ENCODE measurements at places on chromosomes 2 and 18.

DNA sequence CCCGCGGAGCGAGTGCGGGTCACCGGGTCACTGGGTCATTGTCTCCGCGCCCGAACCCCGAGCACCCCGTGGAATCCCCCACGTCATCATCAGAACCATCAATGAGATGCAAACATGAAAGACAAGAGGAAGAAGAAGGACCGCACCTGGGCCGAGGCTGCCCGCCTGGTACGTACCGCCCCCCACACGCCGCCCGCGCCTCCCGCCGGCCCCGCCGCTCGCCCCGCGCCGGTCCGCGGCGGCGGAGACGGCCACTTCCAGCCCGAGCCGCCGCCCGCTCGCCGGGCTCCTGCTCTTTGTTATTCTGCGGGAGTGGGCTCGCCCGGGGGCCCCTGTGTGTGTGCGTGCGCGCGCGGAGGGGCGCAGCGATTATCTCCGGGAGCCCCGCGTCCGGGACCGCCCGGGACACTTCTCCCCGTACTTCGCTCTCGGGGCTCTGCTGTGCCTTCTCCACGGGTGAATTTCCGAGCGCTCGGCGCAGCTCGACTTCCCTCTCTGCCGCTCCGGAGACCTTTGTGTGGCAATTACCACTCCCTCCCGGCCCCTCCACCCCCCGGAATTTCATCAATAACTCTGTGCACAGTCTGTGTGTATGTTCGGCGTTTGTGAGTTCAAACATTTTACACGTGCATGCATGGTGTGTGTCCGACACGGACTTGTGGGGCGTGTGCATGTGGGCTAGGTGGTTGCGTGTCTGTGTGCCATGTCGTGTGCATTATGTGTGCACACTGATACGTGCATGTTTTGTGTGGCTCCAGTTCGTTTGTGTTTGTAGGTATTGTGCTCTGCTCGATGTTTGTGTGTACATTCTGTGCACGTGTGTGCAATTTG is 714 bp downstream of the ASXL3 start:
- no peak for DNase-seq

- DNase-seq: no peak
Measured at GRCh38 chr2:172404824-172405223, 22.6 kb upstream of the ITGA6 start.

GRCh38 chr2:18913512-18913911 is 324.1 kb upstream of the NT5C1B start:
- no peak for DNase-seq

DNA sequence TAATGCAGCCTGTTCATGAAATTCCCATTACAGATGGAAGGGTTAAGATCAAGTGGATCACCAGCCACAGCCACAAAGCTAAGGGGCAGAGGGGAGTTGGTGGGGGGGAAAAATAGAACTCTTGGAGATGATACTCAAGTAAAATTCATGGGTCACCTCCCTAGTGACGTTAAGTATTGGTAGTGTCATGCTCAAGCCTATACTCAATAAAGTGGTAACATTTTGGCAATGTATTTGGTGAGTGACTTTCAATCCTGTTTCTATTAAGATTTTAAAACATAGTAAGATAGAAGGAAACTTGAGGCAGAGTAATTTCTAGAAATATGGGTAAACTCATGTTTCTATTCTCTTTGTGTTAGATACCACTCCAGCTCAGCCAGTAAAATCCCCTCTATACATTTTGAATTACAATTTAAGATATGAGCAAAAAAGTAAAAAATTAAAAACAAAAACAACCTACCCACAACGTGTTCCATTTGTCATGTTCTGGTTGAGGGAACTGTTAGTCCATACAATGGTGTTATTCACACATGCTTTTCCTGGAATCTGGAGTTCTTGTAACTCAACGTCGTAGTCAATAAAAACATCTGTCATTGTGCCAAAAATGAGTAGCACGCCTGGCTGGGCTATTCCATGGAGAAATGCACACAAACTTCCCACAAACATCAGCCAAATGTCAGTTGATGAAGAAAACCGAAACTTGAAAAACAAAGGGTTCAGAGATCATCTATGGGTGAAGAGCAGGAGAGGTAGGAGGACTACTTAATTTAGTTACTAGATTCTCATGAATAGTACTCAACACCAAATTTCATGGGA is 18.1 kb downstream of the ABCB11 start:
- no peak for DNase-seq
